ENCODE measurements at places on chromosomes 1 and 21.

- no peak for DNase-seq
Measured at GRCh38 chr1:101971304-101971703, 25.4 kb downstream of the OLFM3 start.

DNA sequence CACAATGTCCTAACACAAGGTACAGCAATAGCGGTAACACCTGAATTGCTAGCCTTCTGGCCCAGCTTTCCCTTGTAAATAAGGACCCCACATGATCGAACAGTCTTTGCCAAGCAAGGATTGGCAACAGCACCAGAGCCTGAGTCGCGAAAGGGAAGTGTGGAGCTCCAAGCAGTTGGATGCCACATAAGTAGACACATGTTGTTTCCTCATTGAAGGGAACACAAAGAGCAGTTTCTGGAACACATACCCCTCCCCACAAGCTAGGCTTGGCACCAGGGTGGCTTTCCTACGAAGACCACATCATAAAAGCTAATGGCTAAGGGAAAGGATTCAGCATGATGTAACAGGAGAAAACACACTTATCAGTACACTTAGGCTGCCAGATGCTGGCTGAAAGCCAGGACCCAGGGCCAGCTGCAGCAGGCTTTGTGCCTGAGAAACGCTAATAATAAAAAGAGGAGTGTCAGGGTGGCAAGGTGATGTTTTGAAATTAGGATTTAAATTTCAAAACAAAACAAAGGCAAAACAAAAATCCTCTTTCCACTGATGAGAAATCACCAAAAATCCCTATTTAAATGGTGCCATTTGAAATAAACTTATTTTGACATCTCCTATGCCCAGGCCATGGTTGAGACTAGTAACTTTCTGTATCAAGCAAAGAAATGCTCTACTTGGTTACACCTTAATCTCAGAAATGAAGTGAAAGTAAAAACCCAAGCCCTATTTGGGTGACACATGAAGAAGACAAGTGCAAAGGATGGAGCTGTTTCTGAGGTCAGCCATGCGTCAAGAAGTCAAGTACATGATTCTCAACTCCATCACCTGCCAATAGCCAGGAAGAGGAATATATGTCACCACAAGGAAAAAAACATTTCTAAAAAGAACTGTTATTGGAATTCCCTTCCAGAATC lies 11.9 kb upstream of the CPLANE2 start:
- peak; percentile 56 for DNase-seq

- DNase-seq = no peak
Measured at GRCh38 chr1:87505391-87505983, 176.8 kb downstream of the LMO4 start.

- DNase-seq = no peak
Measured at GRCh38 chr1:202923533-202923932, 3.5 kb downstream of the KLHL12 start.

GRCh38 chr1:54937469-54937868 lies 43.0 kb upstream of the TMEM61 start:
- peak; percentile 24 for DNase-seq

- no peak for DNase-seq
Measured at GRCh38 chr1:152566681-152567080, at the start of gene LCE3E. LCE3E (minus strand) TSS chr1:152566780; CDS start chr1:152566208, 572 bp downstream.

DNA sequence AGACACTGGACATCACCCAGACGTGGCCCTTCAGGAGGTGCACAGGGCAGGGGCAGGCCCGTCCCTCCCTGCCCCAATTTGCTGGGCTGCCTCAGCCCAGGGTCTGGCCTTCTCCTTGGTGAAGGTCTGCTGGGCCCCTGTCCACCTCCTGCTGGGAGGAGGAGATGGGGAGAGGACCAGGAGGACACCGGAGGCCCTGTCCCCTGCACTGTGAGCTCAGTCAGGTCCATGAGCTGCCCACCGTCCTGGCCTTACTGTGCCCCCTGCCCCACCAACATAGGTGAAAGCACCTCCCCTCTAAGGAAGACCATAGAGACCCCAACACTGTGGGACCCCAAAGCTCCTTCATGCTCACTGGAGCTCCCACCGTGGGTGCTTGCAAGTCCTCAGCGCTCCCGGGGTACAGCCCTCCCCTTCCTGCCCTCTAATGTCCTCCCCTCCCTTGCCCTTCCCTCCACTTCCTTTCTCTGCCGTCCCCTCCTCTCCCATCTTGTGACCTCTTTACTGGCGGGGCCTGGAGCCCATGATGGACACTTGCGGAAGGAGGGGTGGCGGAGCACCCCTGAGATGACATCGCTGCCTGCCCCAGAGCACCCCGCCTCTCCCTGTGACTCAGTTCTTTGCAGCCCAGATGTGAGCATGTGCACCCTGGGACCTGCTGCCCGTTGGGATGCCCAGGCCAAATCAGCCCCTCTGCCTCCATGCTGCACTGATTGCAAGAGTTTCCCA lies 4.6 kb downstream of the LRRC3 start:
- DNase-seq = no peak

DNA sequence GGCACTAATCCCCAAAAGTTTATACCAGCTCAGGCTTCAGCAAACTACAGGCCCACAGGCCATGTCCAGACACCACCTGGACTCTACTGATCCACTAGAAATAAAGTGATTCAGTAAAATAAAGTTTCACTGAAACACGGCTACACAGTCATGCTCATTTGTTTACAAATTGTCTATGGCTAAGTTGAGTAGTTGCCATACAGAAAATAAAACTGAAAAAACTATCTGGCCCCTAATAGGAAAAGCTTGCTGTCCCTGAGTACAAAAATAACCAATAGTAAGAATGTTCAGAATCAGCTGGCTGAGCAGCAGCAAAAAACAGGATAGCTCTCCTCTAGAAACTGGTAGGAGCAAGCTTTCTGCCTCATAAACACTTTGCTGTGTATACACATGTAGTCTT lies 221.5 kb downstream of the RERE start:
- no peak for DNase-seq

- no peak for DNase-seq
Measured at GRCh38 chr1:186775036-186775435, 53.7 kb upstream of the PLA2G4A start.

GRCh38 chr1:16978567-16979474 lies 1.6 kb downstream of the MFAP2 start:
- DNase-seq = no peak

- no peak for DNase-seq
Measured at GRCh38 chr21:44650973-44651675, 3.3 kb downstream of the KRTAP12-4 start.

GRCh38 chr1:2311184-2312032 lies 79.9 kb downstream of the MORN1 start:
- peak; percentile 18 for DNase-seq

DNA sequence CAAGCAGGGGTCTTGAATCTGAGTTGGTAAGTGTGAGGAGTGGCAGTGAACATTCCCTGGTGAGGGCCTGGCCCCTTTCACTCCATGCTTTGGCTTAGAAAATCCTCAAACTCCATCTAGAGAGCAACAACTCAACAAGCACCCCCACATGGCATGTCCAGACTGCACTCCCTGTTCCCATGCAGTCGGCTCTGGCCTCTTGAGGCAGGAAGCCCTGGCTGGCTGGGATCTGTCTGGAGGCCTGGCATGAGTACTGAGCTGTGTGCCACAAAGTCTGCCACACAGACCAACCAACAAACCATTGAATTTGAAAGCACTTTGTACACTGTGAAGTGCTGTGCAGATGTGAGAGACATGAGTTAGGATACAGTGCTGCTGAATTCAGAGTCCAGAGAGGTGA lies 25.2 kb downstream of the COA7 start:
- DNase-seq = no peak

DNA sequence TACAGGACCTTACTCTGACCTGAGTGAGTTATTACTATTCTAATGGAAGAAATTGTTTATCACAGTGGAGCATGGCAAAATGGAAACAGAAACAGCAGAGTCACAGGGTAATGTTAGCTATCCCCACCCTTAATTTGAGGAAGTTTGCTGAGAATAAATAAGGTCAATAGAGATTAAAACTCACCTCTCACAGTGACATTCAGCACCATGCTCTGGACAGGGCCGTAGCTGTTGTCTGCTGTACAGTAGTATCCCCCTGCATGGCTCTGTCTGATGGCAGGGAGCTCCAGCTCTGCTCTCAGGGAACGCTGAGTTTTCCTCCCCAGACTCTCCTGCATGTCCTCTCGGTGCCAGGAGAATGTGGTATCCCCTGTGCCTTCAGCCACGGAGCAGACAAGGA lies 11.9 kb downstream of the FCRL4 start:
- no peak for DNase-seq

- DNase-seq = no peak
Measured at GRCh38 chr1:90591355-90591969, 125.6 kb downstream of the BARHL2 start.

DNA sequence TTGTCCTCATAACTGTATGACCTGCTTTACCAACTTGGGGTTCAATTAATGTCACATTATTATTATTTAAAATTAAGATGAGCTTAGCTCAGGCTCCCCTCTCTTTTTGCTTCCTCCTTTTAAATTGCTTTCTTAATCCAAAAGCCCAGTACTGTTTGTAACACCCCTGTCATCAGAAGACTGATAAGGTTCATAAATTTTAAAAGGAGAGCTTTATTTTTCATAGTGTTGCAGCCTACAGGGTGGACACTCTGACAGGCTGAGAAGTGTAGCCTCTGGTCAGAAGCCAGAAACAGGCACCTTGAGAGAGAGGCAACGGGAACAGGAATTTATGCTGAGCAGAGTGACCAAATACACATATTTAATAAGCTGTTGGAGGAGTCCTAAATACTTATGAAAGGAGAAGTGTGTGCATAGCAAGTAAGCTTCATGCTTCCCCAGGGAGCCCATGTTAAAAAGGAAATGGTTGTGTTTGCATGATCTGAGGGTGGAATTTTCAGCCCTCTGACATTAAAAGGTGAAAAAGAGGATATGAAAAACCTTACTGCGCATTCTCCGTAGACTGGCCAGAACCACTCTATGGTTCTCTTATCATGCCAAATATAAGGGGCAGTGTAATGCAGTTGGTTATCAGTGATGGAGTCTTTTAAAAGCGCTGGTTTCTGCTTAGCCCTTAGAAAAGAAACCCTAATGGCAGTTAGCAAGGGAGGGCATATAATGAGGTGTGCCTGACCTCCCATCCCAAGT lies 30.5 kb upstream of the FGGY start:
- no peak for DNase-seq

DNA sequence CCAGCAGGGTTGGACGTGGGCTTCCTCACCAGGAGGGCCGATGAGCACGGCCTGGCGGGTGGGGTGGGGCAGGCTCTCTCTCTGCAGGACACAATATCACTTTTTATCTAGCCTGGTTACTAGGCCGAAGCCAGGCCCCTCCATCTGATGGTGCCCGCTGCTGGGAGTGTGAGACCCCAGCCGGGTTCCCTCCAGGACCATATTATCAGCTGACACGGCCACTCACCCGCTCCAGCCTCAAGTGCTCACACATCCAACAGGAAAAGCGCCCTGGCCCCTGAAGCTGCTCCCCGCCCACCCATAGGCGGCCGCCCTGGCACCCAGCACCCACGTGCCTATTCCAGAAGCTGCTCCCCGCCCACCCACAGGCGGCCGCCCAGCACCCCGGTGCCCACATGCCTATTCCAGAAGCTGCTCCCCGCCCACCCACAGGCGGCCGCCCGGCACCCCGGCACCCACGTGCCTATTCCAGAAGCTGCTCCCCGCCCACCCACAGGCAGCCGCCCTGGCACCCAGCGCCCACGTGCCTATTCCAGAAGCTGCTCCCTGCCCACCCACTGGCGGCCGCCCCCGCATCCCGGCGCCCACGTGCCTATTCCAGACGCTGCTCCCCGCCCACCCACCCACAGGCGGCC lies 5.0 kb downstream of the SLC19A1 start:
- DNase-seq = no peak

DNA sequence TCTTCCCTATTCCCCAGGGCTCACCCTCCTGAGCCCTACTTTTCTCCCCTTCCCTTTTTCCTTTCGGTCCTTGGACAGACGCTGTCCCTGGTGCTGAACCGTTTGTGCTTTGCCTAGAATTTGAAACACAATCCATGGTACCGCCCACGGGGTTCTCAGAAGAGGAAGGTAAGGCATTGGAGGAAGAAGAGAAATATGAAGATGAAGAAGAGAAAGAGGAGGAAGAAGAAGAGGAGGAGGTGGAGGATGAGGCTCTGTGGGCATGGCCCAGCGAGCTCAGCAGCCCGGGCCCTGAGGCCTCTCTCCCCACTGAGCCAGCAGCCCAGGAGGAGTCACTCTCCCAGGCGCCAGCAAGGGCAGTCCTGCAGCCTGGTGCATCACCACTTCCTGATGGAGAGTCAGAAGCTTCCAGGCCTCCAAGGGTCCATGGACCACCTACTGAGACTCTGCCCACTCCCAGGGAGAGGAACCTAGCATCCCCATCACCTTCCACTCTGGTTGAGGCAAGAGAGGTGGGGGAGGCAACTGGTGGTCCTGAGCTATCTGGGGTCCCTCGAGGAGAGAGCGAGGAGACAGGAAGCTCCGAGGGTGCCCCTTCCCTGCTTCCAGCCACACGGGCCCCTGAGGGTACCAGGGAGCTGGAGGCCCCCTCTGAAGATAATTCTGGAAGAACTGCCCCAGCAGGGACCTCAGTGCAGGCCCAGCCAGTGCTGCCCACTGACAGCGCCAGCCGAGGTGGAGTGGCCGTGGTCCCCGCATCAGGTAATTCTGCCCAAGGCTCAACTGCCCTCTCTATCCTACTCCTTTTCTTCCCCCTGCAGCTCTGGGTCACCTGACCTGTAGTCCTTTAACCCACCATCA lies 10.4 kb downstream of the BCAN start:
- peak; percentile 45 for DNase-seq

GRCh38 chr1:230174041-230174440 lies 107.0 kb downstream of the GALNT2 start:
- DNase-seq = no peak

GRCh38 chr1:155070721-155071569 lies 7.4 kb downstream of the EFNA4 start:
- DNase-seq = peak; percentile 88

DNA sequence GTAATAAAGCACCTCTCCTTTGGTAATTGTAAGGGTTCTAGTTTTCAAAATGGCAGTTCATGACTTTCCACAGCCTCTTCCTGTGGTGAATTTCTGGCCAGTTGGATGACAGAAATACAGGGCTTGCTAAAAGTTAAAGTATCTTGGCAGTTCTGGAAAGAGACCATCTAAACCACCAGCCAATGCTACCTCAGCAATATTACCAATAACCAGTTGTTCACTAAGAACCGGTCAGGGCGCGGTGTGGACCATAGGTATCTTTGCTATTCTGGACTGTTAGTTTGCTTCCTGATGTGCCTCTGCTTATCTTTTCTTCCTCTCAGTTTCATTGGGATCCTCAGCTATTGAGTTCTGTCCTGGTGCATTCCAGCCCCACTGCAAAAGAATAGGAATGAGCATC lies 124.7 kb downstream of the HS2ST1 start:
- no peak for DNase-seq

- peak; percentile 8 for DNase-seq
Measured at GRCh38 chr1:228735871-228736586, 750 bp downstream of the RHOU start.

All from ACHN (cell line).